ENCODE measurements at places on chromosomes 13 and 19.

DNA sequence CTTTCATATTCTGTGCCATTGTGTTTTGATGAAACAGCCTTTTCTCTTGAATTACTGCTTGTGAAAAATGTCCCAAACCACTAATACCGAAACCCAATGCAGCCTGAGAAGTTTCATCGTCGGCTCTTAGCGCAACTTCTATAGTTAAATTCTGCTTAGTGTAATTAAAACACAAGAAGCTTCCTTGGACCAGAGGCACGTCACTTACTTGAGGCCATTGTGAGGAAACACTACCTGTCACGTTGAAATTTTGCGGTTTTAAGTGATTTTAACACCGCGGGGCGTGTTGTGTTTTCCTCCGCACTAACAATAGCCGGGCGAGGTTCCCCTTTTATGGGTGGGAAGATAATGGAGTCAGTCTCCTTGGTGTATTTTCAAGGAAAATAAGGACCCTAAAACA is 70.9 kb downstream of the GGACT start:
- no peak for DNase-seq

DNA sequence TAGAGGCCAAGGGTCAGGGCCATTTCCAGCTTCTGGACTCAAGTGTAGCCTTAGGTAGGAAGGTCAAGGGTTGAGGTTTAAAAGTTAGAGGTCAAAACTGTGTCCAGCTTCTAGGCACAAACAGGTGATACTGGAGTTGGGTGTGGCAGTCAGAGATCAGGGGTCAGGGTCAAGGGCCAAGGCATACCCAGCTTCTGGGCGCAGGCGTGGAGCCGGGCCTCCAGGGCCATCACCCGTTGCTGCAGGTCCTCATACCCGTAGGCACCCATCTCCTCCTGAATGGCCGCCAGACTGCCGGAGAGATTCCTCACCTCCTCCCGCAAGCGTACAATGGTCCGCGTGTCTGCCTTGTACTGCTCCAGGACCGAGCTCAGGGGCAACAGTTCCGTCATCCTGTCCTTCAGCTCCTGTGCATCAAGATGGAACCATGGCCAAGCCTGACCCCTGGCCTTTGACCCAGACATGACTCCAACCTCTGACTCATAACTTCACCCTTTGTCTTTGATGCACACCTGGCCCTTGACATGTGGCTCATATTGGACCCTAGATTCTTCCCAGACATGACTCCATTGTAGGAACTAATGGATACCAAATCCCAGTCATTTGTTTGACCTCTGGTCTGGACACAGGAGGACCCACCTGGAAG is 22.1 kb downstream of the PIN1 start:
- DNase-seq: no peak

- DNase-seq: no peak
Observed at GRCh38 chr13:43785650-43786471, 911 bp downstream of the ENOX1 start.

- DNase-seq: no peak
Observed at GRCh38 chr19:13042443-13043130, 47.3 kb downstream of the NFIX start.

- DNase-seq: no peak
Observed at GRCh38 chr19:31730270-31730669, 381.0 kb upstream of the TSHZ3 start.

DNA sequence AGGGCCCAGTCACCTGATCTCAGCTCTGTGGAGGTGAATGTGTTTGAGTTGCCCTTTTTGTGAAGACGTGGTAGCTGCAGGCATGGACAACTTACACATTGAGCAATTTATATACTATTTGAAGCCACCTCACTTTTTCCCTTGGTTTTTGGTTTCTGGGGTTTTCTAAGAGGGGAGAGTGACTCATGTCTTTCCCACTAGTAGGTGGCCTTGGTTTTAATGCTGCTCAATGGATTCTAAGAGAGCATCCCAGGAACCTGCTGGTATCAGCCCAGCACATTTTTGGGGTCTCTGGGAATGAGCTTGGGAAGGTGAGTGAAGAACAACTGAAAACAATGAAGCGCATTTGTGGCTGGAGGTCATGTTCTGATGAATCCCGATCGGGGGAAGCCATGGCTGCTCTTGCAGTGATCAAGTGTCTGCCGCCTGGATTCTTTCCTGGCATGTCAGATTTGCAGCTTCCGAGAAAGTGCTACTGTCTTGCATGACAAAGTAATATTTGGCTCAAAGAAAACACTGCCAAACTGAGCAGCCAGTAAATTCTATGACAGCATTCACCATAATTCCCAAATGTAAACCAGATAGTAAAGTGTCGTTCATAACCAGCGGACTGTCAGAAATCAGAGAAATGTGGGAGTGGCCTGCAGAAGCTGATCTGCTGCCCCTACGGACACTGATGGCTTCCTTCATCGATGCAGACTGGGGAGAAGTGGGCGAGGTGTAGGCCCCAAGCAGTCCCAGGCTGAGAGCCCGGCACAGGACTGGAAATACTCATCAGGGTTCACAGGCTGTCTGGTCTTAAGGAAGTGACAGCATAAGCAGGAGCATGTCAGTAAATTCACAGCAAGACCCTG is 98.7 kb downstream of the COL4A2 start:
- DNase-seq: no peak

DNA sequence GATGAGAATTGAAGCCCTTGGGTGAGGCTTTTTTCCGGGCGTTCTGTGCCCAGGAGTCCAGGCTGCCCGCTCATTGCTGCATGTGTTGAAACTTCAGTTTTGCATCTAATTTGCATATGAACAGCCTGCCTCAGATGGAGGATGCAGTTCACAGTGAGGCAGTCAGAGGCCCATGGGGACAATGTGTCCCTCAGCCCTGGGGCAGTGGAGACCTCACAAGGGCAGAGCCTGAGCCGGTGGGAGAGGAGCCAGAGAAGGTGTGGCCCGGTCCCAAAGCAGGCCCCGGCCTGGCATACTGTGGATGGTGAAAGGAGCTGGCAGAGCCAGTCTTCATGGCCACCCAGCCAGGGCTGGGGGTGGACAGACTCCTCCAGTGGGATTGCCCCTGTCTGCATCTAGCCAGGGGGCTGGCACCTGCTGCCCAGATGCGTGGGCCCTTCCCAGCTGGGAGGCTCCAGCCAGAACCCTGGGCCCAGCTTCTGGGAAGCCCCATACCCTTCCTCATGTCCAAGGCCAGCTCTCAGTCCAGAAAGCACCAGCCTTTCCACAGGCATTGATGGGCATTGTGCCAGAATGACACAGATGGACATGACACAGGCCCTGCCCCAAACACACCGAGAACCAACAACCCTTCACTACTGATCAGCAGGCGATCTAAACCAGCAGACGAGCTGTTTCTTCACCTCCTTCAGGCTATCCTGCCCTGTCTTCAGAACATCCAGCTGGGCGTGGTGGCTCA is 32.9 kb upstream of the KCTD15 start:
- DNase-seq: no peak
